Pancreas (tissue), 10 donors: ENCODE measurements at places on chromosomes 6 and 20. TPM values are rescaled to one million over a fixed set of nuclear protein-coding genes. Genes with fewer than 3 reads are reported as not detected.

BPIFB1 gene
- 0.32 TPM for total RNA-seq

JAG1 gene
- total RNA-seq: 24.3 TPM

SMLR1 gene
- total RNA-seq: 0.15 TPM

LKAAEAR1 gene
- total RNA-seq: not detected

KIF6 gene
- 0.40 TPM for total RNA-seq

VSX1 gene
- 0.13 TPM for total RNA-seq

COL11A2 gene
- total RNA-seq: 0.35 TPM

PACRG gene
- 2.5 TPM for total RNA-seq

CTCFL gene
- total RNA-seq: not detected

PSORS1C2 gene
- not detected for total RNA-seq

FNDC11 gene
- not detected for total RNA-seq

DOK5 gene
- total RNA-seq: 1.2 TPM

ECT2L gene
- total RNA-seq: 0.03 TPM
